Colonic mucosa (tissue), 4 donors: ENCODE measurements at places on chromosomes 2 and 18.

DNA sequence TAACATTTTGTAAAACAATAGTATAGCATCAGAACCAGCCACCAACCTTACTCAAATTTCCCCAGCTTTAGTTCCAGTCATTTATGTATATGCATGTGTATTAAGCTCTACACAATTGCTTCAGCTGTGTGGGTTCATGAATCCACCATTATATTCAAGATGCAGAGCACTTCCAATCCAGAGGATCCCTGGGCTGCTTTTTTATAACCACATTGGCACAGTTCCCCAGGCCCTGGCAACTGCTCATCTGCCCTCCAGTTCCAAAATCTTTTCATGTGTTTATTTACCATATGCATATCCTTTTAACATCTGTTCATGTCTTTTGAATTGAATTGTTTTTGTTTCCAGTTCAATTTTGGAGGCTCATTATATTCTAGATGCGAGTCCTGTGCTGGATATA lies 482.9 kb upstream of the HS6ST1 start:
- no peak for DNase-seq

- DNase-seq = no peak
Measured at GRCh38 chr2:192195548-192196418, 1.1 kb upstream of the TMEFF2 start.

- DNase-seq = no peak
Measured at GRCh38 chr2:223034221-223034975, 17.6 kb upstream of the KCNE4 start.

GRCh38 chr2:212076456-212076855 lies 462.1 kb downstream of the ERBB4 start:
- DNase-seq = no peak
